ENCODE measurements at places on chromosomes 1 and 21.

DNA sequence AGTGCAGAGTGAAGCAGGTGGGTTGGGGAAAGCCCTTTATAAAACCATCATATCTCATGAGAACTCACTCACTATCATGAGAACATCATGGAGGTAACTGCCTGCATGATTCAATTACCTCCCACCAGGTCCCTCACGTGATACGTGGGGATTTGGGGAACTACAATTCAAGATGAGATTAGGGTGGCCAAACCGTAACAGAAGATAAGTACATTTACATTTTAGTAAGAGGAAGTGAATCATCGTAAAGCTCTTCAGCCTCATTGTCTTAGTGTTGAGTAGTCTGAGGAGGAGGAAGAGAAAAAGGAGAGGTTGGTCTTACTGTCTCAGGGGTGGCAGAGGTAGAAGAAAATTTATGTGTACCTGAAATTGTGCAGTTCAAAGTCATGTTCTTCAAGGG lies 1053.4 kb upstream of the ADGRL4 start:
- no peak for DNase-seq

DNA sequence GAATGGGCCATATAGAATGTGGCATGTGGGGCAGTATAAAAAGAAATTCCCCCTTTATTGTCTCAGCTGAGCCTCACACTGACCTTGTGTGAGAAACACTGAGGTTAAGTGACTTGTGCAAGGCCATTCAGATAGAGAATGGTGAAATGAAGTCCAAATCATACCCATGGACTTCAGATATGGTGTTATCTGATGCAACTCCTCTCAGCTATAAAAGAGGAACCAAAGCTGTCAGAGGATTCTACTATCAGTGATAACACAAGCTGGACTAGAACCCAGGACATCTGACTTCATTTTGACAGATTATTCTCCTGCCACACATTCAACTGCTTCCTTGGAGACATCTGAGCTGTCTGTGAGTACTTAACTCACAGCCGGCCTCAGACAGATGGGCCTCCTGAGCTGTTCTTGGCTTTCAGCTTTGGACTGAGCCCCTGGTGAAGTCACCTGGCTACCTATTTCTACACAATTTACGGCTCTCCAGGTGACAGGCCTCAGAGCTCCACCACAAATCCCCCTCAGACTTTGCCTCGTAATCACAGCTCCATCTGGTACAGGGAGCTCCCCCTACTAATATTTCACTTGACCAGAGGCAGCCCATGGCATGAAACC lies 104.6 kb downstream of the PLXNA2 start:
- no peak for DNase-seq

GRCh38 chr1:147177611-147178380 lies 5.5 kb upstream of the PRKAB2 start:
- no peak for DNase-seq

DNA sequence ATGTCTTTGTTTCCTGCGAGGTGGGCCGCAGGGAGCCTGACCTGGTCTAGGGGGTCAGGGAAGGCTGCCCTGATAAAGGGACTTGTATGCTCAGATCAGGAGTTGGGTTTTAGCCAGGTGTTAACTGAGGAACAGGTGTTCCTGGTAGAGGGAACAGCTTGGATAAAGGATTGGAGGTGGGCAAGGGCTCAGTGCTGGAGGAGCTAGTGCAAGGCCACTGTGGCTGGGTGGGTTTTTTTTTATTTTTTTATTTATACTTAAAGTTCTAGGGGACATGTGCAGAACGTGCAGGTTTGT lies 31.1 kb downstream of the A3GALT2 start:
- no peak for DNase-seq

GRCh38 chr1:205998457-205999241 lies 4.5 kb downstream of the RAB7B start:
- no peak for DNase-seq

DNA sequence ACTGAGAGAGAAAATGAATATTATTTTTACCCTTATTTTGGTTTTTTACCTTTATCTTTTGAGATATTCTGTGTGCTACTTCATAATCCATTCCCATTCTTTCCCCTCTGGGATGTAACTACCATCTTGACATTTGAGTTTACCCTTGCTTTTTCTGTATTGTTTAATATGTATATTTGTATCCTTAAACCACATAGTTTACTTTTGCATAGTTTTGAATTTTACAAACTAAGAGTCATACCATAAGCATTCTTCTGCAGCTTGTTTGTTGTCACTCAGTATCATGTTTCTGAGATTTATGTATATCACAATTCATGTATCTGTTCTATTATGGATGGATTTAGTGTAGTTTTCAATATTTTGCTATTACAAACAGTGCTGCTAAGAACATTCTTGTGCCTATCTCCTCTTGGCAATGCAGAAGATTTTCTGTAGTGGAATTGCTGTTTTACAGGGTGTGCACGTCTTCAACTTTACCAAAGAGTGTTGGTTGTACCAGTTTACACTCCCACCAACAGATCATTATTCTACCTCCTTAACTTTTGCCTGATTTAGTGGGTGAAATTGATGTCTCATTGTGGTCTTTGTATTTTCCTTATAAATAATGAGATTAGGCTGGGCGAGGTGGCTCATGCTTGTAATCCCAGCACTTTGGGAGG lies 12.2 kb upstream of the AGO1 start:
- no peak for DNase-seq

DNA sequence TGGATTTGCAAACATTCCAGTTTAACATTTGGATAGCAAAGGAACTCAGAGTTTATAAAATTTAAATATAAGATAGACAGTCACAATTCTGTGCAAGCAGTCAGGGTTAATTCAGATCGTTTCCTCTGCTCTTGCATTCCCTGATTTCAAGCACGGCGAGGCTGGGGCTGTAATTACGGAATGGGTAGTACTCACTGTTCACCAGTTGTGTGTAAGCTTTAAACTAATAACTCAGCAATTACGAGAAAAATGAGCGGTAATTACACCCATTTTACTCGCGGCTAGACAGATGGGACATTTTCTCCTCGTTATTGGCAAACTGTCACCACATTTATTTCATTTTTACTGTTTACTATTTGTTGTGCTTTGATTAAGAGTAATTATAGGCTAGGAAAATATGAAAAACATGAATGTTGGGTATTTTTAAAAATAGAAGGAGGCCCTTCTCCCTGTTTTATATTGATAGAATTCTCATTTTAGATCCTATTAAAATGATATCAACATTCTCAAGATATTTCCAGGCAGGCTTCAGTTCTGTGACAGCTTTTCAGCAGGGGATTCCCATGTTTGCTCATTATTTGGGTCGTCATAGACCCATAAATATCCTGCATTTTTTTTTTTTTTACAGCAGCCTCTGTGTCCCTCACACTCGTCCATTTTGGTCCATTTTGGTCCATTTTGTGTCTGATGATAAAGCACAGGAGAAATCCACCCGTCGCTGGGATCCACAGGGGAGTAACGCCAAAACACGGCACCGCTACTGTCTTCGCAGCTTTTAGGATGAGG lies 208.3 kb downstream of the DSCAM start:
- DNase-seq: no peak

DNA sequence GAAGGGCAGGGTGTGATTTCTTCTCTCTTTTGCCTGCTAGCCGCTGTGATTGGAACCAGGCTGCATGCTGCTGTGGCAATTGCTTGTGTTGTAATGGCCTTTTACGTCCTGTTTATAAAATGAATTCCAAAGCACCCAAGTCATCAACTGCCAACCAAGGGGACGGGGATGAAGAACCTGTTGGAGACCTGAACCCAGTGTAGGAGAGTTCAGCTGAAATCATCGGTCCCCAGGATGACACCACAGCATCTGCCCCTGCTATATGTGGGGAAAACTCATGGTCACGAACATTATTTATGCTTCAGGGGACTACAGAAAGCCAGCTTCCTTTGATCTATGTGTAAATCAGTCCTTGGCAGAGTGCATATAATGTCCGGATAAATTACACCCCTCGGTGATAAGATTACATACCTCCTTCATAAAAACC lies 3.8 kb downstream of the TMEM167B start:
- DNase-seq: no peak

DNA sequence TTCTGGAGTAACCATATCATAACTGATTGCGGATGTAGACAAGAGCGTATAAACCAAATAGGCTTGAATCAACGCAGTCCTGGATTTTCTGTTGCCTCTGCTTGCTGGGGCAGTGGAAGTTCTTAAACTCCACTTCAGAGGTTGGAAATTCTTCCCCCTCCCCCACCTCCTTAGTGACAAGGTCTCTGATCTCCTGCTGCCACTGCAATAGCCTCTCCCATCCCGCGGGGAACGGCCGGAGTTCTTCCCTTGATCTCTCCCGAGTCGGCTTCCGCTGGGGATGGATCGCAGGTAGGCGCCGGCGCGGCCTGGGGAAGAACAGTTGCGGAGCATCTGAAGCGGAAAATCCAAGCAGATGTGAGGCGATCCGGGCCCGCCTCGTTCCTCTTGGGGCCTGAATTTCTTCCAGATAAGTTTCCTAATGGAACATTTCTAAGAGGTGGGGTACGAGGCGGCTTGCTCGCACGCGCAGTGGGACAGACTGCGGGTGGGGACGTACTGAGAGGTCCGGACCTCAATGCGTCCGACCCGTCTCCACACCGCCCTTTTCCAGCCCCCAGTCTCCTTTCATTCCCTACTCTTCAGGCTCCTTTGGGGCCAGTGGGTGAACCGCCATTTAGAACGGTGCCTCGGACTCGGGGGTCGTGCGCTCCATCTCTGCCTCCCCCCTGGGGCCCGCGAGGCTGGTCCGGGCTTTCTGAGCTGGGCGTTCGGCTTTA lies 3.1 kb upstream of the SIM2 start:
- DNase-seq: no peak

GRCh38 chr1:184827600-184828368 lies 73.1 kb upstream of the EDEM3 start:
- DNase-seq: no peak

DNA sequence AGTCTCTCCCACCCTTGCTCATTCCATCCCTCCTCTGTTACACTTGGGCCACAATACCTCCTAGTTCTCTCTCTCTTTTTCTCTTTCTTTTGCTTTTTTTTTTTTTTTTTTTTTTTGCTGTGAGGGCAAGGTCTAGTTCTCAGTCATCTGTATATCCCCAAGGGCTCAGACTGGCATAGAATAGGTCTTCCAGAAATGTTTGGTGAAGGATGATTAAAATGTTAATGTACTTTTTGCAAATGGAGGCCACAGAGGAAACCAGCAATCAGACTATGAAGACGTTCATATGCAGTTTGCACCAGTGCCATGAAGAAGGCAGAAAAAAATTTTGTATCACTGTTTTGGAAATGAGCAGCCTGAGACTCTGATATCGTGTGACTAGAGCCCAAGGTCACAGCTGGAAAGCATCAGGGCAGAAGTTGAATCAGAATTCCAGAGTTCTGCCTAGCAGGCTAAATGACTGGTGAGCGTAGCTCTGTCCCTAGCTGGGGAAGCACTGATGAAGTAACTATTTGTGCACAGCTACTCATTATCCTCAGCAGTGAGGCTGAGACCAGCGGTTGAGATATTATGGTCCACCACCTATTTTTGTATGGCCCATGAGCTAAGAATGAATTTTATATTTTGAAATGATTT lies 186.5 kb downstream of the TGFBR3 start:
- DNase-seq: no peak

- DNase-seq: no peak
These were observed 182.5 kb upstream of the JUN start for GRCh38 chr1:58966103-58966916.

GRCh38 chr1:97192872-97193572 lies 471.4 kb downstream of the PTBP2 start:
- DNase-seq: no peak

- no peak for DNase-seq
These were observed 10.4 kb upstream of the FMO2 start for GRCh38 chr1:171174560-171175294.

DNA sequence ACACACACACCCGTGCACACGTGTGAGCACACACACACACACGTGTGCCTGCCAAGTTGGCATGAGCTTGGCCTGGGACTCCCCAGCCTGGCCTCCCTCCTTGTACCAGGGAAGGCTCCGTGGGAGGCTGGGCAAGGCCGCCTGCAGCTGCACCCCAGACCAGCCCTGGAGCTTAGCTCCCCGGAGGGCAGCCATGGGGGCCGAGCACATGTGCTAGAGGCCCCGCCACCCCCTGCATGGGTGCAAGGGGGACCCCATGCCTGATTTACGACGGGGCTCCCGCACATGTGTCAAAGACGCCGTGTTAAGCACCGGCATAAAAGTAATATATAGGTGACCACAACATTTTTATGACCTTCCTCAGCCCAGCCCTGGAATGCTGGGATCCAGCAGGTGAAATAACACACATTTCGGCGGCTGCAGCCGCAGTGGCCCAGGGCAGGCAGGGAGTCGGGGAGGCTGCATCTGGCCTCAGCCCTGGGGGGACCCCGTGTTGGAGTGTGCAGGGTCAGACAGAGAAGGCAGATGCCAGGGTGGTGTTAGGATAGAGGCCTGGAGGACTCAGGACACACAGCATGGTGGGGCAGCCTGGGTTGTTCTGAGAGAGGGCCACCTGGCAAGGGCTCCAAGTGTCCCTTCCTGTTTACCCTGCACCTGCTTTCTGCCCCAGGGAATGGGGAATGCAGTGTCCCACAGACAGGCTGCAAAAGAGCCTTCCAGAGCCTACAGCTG lies 56.3 kb downstream of the WNT9A start:
- peak; percentile 2 for DNase-seq

GRCh38 chr21:45845063-45845769 lies 136.4 kb upstream of the COL6A1 start:
- DNase-seq: no peak

DNA sequence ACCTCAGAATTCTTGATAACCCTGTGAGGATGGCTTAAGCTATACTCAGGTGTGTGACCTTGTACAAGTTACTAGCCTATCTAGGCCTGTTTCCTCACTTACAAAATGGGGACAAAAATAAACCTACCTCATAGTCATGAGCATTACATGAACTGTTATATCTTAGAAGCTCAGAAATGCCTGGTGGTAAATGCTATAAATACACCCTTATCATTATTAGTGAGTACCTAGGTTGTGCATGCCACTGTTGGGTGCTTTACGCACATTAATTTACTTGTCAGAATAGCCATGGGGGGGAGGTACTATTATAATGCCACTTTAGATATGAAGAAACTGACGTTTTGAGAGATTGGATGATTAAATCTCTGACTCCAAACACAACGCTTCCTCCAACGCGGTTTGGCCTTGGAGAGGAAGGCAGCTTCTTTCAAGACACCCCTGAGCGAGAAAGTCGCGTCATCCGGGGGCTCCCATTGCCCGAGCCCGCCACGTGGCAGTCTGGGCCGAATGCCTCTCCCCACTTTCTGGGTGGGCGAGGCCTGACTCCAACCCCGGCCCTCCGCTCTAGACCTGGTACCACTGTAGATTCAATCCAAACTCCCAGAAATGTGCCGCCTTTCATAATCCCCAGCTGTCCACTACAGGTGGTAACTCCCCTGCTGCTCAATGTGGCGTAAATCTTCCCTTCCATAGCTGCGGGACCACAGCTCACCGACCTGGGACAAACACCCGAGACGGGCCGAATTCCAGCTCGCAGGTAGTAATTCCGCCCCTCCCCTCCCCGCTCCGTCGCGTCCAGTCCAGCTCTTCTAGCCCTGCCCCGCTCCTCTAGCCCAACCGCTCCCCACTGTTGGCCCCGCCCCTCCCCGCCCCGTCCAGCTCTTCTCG lies 771 bp upstream of the RAD54L start:
- peak; percentile 67 for DNase-seq
